ENCODE measurements at places on chromosomes 16 and 17.

DNA sequence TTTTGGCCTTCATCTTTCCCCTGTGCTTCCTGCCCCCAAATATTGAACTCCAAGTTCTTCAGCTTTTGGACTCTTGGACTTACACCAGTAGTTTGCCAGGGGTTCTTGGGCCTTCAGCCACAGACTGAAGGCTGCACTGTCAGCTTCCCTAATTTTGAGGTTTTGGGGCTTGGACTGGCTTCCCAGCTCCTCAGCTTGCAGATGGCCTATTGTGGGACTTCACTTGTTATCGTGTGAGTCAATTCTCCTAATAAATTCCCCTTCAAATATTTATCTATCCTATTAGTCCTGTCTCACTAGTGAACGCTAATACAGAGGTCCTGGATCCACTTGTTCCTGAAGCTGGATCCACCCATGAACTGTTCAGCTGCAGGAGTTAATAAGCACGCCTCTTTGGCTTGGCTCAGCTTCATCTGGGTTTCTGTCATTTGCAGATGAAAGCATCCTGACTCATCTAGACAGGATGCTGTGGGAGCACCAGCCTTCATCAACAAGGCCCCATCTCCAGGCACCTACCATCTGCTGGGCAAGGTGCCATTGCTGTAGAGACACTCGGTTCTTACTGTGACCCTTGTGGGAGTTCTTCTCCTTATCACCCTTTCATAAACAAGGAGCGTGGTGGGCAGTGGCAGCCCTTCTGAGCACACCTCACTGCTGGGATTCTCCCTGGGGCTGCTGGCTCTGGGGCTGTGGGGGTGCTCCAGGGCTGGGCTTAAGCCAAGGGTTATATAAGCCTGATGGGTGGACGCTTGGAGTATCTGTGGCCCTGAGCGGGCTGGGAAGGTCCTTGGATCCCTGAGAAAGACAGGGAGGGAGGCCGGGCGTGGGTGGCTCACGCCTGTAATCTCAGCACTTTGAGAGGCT, 23.1 kb downstream of the LAT start:
- DNase-seq: no peak

GRCh38 chr17:49554694-49555494, 20.8 kb upstream of the NXPH3 start:
- DNase-seq: no peak

DNA sequence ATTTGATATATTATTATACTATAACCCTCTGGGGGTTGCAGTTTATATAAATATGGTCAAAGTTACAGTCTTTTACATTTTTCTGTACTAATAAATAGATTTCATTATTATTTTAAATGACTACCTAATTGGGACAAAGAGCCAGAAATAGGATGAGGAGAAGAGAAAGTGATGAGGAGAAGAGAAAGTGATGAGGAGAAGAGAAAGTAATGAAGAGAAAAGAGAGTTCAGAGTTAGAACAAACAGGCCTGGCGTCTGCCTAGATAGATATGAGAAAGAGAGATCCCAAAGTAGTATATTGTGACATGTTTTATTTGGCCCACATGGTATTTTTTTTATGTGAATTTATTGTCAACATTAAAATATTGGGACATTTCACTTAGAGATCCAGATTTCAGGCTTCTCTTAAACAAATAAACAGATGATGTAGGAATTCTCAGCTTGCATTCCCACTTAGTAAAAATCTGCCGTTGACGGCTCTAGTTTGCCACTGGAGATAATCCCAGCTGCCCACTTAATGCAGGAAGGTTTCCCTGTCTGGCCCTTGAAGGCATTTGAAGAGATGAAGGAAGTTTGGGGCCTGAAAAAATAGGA, 210.7 kb downstream of the STX8 start:
- DNase-seq: no peak

DNA sequence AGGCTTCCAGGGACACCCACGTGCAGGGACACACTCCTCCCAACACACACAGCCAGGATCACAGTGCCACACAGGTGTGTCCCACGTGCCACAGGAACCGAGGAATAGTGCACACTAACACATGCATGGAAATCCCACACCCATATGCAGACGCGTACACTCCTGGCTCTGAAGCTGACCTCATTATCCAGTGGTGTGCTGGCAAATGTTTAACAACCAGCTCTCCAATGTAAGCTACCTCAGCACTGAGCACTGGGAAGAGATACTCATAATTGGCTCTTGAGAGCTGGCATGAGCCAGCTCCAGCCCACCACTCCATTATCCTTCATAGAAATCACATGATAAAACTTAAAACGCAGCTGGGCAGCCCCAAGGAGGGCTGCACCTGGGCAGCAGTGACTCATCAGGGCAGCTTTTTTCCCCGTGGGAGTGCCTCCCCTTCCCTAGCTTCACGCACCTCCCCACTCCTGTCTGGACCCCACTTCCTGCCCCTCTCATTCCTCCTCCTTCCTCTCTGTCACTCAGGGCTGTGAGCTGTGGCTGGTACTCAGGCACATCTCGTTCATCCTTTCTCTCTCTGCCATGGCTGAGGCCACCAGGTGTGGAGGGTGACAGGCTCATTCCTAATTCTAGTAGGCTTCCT, 14.9 kb upstream of the TBX21 start:
- DNase-seq: no peak

GRCh38 chr17:63741143-63741407, 524 bp downstream of the STRADA start:
- no peak for DNase-seq

DNA sequence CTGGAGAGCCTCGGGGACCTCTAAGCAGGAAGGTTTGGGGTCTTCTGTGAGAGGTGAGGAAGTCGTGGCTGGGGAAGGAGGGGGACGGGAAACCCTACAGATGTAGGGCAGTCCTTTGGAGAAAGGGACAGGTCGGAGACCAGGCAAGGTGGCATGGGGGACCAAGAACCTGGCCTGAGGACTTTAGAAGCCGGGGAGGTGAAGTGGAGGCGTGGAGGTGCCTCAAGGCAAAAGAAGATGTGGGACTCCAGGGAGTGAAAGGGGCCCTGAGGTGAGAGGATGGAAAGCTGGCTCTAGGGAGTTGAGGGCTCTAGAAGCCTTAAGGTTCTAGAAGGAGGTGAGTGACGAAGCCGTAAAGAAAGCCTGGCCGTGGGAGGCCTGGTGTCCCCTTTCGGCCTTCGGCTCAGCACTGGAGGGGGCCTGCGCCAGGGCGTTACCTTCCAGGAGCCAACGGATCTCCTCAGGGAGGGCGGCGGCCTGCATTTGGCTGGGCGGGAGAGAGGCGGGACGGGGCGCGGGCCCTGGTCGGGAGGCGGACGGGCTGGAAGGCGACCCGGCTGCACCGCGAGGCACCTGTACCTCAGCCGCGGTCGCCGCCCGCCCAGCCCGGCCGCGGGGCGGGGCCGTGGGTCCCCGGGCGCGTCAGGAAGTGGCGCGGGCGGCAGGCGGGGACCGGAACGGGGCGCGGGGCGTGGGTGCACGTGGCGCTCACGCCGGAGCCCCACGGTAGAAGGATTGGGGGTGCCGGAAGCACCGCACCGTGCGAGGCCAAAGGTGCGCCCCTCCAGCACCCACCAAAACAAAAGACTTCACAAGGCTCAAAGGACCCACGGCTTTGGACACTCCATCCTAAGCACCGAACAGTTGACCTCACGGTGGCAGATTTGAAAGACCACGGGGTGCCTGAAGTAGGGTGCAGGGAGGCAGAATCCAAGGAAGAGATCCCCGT, at the start of gene SKAP1:
Gene SKAP1 (minus strand): TSS at position 577 of the 949 bp plus-strand sequence.
- no peak for DNase-seq

GRCh38 chr16:10862438-10862837, 14.6 kb upstream of the CIITA start:
- peak; percentile 46 for DNase-seq

GRCh38 chr16:29849505-29849904, 13.5 kb downstream of the CDIPT start:
- DNase-seq: no peak

DNA sequence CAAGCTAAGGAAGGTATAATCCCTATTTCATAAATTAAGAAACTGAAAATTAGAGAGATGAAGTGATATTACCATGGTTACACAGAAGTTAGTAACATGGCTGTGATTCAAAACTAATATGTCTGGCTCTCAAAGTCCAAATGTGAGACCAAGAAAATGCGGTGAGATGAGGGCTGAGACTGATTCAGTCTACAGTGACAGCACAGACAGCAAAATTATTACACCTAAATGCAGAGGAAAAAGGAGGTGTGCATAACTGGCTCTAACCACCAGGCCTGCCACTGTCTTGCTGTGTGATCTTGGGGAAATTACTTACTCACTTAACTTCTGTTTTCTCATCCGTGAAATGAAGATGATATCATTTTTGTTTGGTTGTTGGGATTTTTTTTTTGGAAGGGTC, 270.0 kb upstream of the SOX9 start:
- DNase-seq: no peak

GRCh38 chr17:15351478-15351840, 10.1 kb upstream of the TEKT3 start:
- no peak for DNase-seq

- DNase-seq: peak; percentile 55
Observed at GRCh38 chr17:75707079-75707571, 14.1 kb upstream of the ITGB4 start.

DNA sequence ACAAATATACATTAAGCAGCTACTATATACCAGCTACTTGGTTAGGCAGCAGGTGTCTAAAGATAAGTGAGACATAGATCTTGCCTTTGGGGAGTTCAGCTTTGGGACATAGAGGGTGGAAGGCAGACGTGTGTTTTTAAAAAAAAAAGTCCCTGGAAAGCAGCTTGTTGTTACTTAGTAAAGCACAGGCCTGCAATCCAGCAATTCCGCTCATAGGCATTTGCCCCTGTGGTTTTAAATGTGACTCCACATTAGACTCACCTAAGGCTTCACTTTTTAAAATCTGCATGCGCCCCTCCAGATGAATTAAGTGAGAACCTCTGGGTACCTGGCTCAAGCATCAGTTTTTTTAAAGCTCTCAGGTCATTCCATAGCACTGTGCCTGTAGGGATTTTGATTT, 7.2 kb upstream of the MLYCD start:
- no peak for DNase-seq

- DNase-seq: no peak
Observed at GRCh38 chr16:69620573-69620972, 54.8 kb downstream of the NFAT5 start.

GRCh38 chr16:27973678-27974077, 89.8 kb downstream of the GSG1L start:
- DNase-seq: no peak

DNA sequence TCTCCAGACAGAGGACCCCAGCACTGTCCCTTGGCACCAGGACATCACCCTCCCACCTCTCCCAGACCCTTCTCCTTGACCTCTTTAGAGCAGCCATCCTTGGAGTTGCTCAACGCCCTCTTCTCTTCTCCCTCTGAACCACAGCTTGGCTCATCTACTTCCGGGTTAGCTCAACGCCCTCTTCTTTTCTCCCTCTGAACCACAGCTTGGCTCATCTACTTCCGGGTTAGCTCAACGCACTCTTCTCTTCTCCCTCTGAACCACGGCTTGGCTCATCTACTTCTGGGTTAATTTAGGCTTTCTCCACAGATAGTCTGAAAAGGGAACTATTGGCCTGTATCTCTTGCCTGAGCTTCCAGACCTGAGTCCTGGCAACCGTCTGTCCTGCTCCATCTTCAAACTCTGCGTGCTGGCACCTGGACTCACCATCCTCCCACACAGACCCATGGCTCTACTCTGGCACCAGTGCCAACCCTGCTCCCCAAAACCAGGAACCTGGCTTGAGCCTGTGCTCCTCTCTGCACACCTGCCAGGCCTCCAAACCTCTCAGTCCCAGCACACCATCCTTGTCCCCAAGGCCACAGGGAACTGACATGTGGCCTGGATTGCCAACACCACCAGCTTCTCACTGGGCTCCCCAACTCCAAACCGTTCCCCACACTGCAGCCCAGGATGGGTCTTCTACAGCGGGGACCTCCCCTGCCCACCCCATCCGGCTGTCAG, 25.3 kb upstream of the FAAP100 start:
- no peak for DNase-seq

DNA sequence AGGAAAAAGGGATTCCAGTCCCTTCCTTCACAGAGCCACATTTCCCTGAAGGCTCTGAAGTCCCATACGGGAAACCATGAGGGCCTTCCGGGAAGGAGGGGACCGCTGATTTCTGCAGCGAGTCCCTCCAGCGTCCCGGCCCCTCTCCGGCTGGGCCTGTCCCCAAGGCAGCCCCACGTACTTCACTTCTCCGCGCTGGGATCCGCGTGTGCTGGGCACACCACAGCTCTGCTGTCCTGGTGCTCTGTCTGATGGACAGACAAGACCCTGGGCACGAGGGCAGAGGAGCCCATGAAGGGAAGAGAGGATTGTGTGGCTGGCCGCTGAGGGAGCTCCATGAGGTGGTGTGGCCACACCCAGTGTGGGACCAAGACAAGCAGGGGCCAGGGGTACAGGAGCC, 57.1 kb downstream of the PRMT7 start:
- DNase-seq: no peak

DNA sequence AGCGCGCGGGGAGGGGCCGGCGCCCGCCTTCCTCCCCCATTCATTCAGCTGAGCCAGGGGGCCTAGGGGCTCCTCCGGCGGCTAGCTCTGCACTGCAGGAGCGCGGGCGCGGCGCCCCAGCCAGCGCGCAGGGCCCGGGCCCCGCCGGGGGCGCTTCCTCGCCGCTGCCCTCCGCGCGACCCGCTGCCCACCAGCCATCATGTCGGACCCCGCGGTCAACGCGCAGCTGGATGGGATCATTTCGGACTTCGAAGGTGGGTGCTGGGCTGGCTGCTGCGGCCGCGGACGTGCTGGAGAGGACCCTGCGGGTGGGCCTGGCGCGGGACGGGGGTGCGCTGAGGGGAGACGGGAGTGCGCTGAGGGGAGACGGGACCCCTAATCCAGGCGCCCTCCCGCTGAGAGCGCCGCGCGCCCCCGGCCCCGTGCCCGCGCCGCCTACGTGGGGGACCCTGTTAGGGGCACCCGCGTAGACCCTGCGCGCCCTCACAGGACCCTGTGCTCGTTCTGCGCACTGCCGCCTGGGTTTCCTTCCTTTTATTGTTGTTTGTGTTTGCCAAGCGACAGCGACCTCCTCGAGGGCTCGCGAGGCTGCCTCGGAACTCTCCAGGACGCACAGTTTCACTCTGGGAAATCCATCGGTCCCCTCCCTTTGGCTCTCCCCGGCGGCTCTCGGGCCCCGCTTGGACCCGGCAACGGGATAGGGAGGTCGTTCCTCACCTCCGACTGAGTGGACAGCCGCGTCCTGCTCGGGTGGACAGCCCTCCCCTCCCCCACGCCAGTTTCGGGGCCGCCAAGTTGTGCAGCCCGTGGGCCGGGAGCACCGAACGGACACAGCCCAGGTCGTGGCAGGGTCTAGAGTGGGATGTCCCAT, 232.8 kb downstream of the SEC14L1 start:
- DNase-seq: peak; percentile 64

DNA sequence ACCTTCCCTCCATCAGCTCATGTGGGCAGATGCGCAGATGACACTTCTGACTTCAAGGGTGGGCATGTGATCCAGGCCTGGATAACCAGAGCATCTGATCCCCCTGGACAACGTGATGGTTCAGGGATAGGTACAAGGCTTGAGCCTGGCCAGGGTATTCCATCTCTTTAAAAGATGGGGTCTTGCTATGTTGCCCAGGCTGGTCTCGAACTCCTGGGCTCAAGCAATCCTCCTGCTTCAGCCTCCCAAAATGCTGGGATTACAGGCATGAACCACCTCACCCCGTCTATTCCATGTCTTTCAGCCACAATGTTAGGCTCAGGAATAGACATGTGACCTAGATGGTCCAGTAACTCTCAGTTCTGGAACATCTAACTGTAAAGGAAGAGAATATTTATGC, 20.8 kb downstream of the CRYM start:
- no peak for DNase-seq

GRCh38 chr17:622356-622755, 92.3 kb downstream of the VPS53 start:
- DNase-seq: no peak

All from heart left ventricle (tissue), 16 donors.